ENCODE measurements at places on chromosomes 5 and 9.

DNA sequence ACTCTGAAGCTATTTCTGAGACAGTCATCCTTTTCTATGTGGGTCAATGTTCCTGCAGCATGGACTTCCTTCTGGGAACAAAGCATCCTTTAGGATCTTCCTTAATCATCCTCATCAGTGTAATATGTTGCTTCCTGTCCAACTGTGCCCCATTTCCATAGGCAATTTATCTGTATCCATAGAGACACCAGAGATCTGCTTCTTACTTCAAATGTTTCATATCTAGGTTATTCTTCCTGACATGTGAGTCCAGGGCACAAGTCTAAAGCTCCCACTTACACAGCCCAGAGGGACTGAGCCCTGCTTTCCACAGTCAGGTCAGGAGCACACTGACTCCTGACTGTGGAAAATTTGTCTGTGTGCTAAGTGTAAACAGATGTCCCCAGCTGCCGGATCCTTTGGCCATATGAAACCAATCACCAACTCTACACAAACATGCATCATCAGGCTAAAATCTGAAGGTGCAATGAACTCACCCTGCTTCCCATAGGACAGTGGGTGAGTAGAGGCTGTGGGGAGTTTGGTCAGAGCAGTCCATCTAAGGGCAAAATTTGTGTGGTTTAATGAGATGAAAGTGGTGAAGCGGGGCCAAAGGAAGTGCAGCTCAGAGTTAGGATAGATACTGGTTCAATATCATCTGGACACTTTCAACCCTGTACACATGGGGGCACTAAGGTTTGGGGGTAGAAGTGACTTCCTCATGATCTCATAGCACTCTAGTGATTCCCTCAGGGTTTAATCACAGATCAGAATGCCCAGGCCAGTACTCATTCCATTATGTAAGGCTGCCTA, 85.2 kb upstream of the TNC start:
- no peak for DNase-seq

- no peak for DNase-seq
Measured at GRCh38 chr9:135515083-135515951, 5.9 kb upstream of the LCN1 start.

DNA sequence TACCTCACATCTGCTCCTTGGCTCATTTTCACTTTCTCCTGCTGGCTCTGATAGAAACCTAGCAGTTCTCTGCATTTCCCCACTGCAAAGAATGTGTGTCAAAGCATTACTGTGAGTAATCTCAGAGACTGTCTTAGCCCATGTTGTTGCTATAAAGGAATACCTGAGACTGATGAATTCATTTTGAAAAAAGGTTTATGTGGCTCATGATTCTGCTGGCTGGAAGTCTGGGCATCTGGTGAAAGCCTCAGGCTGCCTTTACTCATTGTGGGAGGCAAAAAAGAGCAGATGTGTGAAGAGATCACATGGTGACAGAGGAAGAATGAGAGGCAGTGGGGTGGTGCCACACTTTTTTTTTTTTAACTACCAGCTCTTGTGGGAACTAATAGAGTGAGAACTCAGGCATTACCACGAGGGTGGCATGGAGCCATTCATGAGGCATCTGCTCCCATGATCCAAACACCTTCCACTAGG, 191.6 kb upstream of the CTNND2 start:
- no peak for DNase-seq

DNA sequence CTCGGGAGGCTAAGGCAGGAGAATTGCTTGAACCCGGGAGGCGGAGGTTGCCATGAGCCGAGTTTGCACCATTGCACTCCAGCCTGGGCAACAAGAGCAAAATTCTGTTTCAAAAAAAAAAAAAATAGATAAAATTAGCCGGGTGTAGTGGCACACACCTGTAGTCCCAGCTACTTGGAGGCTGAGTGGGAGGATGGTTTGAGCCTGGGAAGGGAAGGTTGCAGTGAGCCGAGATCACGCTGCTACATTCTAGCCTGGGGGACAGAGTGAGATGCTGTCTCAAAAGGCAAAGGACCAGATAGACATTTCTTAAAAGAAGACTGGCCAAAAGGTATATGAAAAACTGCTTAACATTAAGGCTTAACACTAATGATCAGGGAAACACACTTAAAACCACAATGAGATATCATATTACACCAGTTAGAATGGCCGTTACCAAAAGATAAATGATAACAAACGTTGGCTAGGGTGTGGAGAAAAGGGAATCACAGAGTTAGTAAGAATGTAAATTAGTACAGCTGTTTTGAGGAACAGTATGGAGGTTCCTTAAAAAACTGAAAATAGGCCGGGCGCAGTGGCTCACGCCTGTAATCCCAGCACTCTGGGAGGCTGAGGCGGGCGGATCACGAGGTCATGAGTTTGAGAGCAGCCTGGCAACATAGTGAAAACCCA, 10.1 kb upstream of the MARVELD2 start:
- DNase-seq: no peak

GRCh38 chr9:81344366-81344765, 345.0 kb downstream of the TLE1 start:
- no peak for DNase-seq

Data from activated naive CD8-positive, alpha-beta T cell treated with anti-CD3 and anti-CD28 coated beads, Interleukin-2, amount 50 U/mL, for 16 hours (primary cell).